Activated T-cell treated with anti-CD3 and anti-CD28 coated beads for 24 hours (primary cell): ENCODE measurements at places on chromosomes 3 and 15.

- DNase-seq: no peak
These were observed 38.5 kb upstream of the FAN1 start for GRCh38 chr15:30865257-30865656.

DNA sequence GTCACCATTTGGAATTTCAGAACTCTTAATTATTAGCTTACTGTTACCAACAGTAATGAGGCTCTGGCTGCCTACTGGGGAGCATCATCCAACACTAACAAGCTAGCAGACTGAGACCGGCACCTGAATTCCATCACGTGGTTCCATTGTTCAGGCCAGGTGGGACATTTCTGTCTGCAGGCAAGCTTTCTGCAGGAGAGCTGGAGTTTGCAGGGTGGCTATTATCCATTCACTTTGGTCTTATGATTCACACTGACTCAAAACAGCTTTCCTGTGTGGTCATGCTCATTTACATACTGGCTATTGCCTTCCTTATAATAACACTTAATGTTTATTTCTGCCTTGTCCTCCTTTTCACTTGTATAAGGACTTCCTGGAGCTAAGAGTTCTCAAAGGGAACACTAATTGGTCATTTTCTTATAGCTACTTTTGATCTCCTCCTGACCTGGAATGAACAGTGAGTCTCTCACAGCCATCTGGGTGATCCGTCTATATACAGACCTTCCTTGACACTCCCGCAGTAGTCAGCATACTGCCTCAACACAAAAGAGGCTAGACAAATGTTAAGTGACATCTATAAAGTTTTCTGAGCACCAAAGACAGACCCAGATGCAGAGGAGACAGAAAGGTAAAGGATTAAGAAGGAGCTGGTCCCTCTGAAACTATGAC lies 695.4 kb downstream of the FHIT start:
- DNase-seq: no peak

DNA sequence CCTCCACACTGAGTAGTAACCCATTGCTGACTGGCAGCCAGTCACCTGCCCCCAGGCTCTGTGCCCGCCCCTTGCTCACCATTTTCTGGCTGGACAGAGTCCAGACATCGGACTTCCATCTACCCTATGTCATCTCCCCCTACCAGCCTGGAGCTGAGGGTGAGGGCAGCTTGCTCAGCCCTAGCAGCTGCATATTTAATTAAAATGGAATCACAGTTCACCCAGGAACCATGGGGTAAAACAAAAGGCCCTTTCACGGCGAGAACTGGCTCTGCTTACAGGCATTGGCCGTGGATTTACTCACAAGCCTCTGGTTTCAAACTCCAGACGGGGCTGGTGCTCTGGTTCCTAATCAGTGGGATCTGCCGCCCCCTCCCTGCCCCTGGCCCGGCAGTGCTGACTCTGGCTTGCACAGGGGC lies 94.9 kb upstream of the ATP2B2 start:
- no peak for DNase-seq

DNA sequence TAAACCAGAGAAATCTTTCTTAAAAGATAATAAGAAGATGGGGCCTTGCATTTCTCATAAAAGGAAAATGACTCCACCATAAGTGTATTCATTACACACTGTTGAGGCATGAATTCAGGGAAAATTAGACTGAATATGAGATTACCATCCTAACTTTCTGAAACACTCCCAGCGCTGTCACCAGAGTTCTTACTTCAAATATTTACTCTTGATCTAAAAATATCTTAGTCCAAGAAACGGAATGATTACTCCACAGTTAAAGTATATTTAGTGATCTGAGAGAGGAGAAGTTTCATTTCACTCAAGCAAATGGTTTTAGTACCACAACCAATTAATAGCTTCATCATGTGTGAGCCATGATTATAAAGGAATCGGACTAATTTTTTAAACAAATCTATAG lies 300.3 kb downstream of the ZBTB20 start:
- no peak for DNase-seq

- no peak for DNase-seq
These were observed 342.6 kb downstream of the NSUN3 start for GRCh38 chr3:94405258-94406035.

GRCh38 chr15:67862750-67863441 lies 23.1 kb upstream of the RNU6-1 start:
- DNase-seq: no peak

DNA sequence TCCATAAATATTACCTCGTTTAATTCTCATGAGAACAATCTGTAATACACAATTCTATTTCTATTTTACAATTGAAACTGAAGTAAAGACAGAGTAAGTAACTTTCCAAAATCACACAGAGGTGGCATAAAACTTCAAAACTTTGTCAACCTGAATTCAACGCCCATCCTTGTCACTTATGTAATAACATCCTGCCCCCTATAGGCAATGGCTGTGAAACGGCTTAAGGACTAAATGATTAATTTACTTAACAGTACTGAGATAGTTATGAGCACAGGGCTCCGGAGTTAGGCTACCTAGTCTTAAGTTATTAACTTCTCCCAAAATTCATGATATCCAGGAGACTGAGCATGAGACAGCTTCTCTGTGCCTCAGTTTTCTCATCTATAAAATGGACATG lies 293.1 kb upstream of the CHRM5 start:
- DNase-seq: no peak

GRCh38 chr3:106364477-106364876 lies 495.7 kb upstream of the CBLB start:
- no peak for DNase-seq

DNA sequence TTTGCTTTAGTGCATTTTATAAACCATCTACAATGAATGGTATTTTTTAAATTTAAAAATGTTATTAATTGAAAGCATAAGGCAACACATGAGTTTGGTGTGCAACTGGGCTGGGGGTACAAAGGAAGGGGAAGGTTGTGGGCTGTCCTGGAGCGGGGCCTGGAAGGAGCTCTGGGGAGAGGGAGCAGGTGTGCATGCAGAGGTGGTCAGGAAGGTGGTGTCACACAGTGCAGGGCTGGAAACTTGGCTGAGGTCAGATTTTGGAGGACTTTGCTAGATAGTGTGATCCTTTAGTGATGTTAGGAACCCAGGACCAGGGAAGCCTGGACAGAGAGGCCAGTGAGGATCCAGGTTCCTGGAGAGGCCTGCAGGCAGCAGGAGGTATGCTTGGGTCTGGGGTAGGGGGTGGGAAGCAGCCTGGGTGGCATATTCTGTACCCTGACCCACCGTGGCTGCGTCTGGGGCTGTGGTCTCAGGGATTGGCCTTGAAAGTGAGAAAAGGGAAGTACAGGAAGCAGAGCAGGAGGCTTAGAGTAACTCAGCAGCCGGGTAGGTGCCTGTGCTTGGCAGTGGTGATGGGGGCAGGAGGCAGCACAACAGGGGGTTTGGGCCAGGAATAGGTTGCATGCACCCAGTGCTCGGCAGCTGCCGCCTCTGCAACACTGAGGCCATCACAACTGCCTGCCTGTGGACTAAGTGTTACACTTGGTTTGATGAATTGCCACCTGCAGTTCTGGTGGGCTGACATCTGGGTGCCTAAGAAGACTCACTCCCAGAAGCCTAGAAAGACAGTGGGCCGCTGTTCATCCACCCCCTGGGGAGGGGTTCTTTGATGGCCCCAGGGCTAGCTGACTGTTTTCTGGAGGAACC lies 33.0 kb downstream of the KY start:
- DNase-seq: no peak

DNA sequence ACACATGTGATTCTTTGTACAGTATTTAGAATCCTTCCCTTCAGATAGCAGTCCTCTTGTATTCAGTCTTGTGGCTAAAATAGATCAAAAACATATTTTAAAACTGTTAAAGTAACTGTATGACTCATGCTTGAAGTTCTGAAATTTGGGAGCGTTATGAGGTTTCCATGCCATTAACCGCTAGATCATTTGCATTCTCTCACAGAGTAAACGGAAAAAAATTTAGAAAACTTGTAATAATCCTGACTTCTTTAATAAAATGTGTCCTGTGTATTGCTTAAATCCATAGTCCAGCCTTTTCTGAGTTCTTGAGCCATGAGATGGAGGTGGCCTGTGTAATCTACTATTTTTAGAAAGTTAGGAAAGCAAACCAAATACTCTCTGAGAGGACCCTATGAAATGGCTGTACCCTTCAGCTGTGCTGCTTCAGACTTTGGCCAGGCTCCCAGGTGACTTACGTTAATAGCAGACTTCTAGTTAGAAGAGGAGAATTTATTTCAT lies 33.8 kb downstream of the MBNL1 start:
- DNase-seq: no peak

DNA sequence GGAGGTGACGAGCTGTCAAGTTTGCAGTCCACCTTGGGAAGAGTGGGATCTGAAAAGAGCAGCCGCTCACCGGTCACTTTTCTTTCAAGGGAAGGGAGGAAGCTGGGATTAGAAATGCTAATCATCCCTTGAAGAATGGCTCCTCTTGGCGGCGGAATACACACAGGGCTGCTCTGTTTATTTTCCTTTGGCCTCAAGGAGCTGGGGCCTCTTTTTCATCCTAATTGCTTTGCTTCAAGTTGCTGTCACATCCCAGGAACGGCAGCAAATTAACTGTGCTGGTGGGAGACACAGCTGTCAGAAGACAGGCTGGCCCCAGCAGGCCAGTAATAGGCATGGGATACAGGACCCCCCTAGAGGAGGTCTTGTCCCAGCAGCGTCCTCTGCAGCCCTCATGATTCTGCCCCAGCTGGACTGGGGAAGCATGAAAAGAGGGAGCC lies 6.7 kb downstream of the KBTBD13 start:
- no peak for DNase-seq

- DNase-seq: no peak
These were observed 159.3 kb upstream of the NR2F2 start for GRCh38 chr15:96170979-96171739.

DNA sequence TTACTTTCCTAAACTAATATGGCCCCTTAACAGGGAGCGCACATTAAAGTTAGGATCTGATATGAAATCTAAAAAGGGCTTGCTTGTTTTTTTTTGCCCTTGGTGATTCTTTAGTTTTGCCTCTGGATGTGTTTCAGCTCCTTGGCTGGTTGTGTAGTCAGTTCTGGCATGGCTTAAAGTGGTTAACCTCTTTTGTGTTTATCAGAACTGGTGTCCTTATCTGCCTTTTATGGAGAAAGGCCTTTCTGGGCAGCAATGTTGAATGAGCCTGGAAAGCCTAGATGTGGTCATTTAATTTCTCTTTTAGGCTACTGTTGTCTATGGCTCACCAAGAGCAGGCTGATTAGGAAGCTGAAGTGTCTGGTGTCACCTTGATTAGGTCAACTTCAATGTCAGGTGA lies 254.5 kb upstream of the ROPN1 start:
- no peak for DNase-seq

- no peak for DNase-seq
These were observed at the start of gene ABI3BP for GRCh38 chr3:100993309-100993708. ABI3BP (minus strand) TSS chr3:100993421; CDS start chr3:100993384, 37 bp downstream.

- no peak for DNase-seq
These were observed 66.5 kb upstream of the SNTN start for GRCh38 chr3:63585927-63586326.

GRCh38 chr3:187267306-187267705 lies 24.2 kb downstream of the MASP1 start:
- no peak for DNase-seq

DNA sequence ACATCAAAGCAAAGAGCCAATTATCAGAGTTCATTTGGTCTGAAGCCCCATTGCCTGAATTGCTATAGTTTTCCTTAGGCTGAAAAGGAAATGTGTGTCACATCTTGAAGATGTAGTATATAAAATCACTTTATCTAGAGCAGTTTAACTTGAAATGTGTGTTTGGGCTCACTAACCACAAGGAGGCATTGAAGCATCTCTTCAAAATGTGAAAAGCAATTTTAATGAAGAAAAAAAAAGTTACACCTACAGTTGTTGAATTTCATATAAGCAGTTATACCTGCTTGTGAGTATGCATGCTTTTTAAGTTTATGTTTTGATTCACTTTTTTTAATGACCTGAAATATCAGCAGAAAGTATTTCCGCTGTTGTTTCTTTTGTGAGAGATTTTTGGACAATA lies 129.3 kb downstream of the IQCH start:
- no peak for DNase-seq

DNA sequence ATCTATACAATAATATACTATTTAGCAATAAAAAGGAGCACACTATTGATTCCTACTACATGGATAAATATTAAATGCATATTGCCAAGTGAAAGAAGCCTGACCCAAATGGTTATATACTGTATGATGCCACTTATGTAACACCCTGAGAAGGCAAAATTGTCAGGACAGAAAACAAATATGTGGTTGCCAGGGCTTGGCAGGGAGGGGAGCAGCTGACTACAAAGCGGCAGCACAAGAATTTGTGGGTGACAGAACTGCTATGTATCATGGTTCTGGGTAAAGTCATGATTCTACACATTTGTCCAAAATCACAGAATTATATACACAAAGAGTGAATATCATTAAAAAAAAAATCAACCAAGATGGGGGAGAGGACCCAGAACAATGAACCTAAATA lies 22.5 kb downstream of the TBC1D2B start:
- DNase-seq: no peak

DNA sequence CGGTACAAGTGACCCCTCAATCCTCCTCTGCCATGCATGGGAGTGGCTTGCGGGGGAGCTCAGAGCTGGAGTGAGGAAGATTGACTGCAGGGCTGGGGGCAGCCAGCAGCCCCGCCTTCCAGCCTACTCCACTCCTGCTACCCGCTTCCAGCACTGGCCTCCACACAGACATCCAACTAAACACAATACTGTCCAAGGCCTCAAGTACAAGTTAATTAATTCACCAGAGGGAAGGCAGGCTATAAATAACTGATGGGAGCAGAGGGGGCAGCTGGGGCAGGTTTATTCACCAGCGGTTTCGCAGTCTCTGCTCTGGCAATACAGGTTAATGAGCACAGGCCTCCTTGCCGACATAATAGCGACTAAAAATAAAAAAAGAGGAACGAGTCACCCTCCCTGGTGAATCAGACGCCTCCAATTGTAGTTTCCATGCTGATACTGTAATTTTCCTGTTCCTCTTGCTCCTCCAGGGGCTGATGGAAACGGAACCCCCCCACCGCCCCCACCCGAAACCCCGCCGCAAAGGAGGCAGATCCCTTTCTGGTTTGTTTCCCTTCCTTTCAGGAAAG lies 166.4 kb upstream of the TLE3 start:
- no peak for DNase-seq

DNA sequence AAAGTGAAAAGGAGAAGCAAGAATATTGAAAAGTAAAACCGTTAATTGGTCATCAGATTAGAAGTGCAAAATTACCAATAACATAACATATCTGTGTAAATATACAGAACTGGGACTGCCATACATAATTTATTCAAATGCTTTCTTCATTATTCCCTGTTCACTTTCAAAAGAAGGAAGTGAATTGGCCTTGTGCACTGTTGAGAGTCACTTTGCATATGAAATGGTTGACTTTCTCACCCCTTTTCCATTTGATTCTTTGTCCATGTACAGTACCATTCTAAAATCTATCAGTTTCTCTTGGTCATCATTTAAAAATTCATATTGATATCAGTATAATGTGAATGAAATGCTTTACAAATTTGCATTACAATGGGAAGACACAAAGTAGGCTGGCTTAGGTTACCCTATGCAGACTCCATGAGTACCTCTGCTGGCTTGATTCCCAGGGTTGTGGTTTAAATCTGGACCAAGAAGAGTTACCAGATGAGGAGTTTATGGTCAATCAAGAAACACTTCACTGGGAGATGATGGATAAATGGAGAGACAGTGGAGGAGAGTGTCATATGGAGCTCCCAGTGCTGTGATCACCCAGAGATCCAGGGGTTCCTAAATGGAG lies 210.9 kb upstream of the TOPAZ1 start:
- no peak for DNase-seq
